AG08395 (cell line): ENCODE measurements at places on chromosomes 7 and 10.

DNA sequence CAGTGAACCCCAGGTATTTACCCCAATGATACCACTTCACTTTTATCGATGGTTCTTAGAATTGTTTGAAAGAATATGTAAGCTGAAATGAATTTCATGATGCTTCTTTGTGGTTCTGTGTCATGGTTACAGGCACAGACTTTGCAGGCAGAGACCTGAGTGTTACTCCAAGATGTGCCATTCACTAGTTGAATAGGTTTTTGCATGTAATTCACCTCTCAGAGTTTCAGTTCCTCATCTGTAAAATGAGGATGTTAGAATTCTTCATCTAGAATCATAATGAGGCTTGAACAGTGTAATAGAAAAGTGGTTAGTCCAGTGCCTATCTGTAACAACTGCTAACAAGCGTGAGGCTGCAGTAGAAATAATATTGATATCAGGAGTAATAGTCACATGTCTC lies 54.6 kb downstream of the VSTM2A start:
- no peak for DNase-seq

GRCh38 chr7:91520645-91521044 lies 256.4 kb downstream of the FZD1 start:
- no peak for DNase-seq

GRCh38 chr10:44809647-44810046 lies 101.5 kb upstream of the TMEM72 start:
- DNase-seq: peak; percentile 36

GRCh38 chr7:5667391-5667790 lies 114.1 kb downstream of the RNF216 start:
- no peak for DNase-seq

- no peak for DNase-seq
Observed at GRCh38 chr7:142300689-142301088, 42.8 kb upstream of the PRSS58 start.
